NK-92 treated with Interleukin-12 subunit alpha and Interleukin-12 subunit beta, amount 100 ng/mL, for 24 hours (cell line): ENCODE measurements at places on chromosomes 7 and 10.

- peak; percentile 47 for DNase-seq
Observed at GRCh38 chr7:48411619-48412018, 240.4 kb downstream of the ABCA13 start.

DNA sequence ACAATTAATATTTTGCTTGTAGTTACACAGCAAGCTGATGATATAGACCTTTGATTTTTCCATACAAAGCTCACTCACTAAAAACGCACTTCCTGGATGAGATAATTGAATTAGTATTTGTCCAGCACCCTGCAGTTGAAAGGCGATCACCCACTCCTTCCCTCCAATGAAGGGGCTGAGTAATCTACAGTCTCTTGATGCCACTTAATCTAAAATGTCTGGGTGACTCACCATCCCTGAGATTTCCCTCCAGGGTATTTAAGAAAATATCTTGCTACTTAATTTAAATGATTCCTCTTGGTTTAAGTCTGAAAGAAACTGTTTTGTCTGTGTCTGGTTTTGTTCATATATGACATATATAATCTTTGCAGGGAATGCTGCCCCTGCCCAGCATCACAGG is 515.3 kb downstream of the GRID1 start:
- no peak for DNase-seq

GRCh38 chr7:18993933-18994668 is 123.3 kb downstream of the TWIST1 start:
- no peak for DNase-seq

DNA sequence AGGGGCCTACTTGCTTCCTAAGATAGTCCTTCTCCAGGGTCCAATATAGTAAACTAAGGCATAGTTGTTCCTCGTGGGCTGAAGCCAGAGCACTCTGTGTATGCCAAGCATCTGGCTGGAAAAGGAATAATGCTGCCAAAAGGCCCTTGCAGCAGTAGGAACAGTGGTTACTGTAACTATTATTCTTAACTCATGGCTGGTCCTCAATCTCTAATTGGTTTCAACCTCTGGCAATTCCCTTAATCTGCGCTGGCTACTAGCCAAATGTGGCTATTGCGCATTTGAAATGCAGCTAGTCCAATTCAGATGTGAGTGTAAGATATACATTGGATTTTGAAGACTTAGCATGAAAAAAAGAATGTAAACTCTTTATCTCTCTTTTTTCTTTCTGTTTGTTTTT is 27.8 kb upstream of the LBX1 start:
- no peak for DNase-seq

- DNase-seq: no peak
Observed at GRCh38 chr10:13395540-13395939, 47.4 kb upstream of the SEPHS1 start.

- DNase-seq: no peak
Observed at GRCh38 chr10:62502995-62503613, 128.9 kb downstream of the ZNF365 start.

- DNase-seq: no peak
Observed at GRCh38 chr7:48351900-48352299, 180.6 kb downstream of the ABCA13 start.

DNA sequence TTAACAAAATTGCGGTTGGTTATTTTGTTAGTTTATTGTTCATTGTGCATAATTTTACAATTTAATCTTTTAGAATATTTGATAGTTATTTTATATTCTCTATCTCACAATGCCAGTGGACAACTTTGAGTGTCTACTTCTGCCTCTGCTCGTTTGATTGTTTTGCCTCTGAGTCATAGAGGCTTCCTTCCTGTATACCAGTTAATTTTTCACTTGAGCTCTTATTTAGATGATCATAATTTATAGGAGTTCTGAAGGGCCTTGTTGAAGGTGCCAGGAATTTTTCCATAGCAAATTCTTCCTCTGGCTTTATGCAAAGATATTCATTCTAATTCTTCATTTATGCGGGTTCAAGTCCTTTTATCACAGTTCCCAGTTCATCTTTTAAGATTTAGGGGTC is 5.2 kb upstream of the MALRD1 start:
- no peak for DNase-seq
